Activated CD8-positive, alpha-beta memory T cell treated with anti-CD3 and anti-CD28 coated beads for 4 hours (primary cell): ENCODE measurements at places on chromosomes 16 and 17.

DNA sequence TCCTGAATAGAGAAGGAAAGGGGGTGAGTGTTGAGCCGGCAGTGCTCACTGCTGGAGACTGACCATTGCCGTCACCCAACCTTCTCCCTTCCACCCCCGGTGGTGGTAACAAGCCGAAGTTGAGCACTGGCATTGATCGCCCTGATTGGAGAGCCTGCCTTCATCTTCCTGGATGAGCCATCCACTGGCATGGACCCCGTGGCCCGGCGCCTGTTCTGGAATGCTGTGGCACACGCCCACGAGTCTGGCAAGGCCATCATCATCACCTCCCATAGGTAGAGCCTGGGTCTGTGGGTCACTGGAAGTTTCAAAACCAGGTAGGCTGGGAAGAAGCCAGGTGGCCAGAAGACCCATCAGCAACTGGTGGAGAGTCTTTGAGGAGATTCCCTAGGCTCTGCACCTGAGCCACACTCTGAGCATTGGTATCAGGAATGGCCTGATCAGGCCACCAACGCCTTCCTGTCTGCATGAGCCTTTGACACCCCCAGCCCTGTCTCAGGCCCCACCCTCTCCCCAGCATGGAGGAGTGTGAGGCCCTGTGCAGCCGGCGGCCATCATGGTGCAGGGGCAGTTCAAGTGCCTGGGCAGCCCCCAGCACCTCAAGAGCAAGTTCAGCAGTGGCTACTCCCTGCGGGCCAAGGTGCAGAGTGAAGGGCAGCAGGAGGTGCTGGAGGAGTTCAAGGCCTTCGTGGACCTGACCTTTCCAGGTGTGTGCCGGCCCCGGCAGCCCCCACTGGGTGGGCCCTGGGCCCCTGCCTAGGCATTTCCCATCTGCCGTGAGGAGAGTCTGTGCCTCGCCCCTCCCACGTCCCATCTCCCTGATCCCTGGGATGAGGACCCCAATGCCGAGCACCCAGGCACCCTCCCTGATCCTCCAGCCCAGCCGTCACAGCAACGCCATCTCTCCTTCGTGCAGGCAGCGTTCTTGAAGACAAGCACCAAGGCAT, 4.9 kb upstream of the CCNF start:
- DNase-seq, result no peak

GRCh38 chr16:84072014-84072413, 29.4 kb upstream of the SLC38A8 start:
- no peak for DNase-seq

GRCh38 chr17:60086818-60087591, 8.3 kb upstream of the HEATR6 start:
- no peak for DNase-seq

- DNase-seq, result no peak
Observed at GRCh38 chr16:27924411-27925118, 138.9 kb downstream of the GSG1L start.

DNA sequence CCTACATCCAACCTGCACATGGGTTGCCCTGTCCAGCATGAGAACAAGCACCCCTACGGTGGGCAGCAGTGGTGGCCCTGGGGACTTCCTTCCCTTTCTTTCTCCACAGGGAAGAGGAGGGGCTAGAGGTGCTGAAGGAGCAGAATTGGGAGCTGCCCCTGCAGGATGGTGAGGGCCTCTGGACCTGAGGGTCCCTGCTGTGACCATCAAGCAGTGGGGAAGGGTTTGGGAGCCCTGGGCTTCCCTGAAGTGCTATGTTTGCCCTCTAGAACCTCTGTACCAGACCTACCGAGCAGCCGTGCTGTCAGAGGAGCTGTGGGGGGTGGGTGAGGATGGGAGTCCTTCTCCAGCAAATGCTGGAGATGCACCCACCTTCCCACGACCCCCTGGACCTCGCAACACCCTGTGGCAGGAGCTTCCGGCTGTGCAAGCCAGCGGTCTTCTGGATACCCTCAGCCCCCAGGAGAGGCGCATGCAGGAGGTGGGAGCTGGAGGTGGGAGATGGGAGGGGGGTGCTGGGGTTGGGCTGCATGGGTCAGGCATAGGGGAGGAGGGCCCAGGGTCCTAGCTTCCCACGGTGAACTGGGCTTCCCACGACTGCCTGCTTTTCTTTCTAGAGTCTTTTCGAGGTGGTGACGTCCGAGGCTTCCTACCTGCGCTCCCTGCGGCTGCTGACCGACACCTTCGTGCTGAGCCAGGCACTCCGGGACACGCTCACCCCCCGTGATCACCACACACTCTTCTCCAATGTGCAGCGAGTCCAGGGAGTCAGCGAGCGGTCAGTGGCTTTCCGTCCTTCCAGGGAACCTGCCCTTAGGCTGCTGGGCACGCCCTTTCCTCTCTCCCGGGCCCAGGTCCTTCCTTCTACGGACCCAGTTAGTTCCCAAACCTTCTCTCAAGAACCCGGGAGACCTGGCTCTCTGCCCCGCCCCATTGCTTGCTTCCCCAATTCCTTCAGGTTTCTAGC, 5.0 kb downstream of the ARHGEF15 start:
- no peak for DNase-seq

GRCh38 chr17:61495161-61495857, 43.1 kb downstream of the TBX4 start:
- no peak for DNase-seq

DNA sequence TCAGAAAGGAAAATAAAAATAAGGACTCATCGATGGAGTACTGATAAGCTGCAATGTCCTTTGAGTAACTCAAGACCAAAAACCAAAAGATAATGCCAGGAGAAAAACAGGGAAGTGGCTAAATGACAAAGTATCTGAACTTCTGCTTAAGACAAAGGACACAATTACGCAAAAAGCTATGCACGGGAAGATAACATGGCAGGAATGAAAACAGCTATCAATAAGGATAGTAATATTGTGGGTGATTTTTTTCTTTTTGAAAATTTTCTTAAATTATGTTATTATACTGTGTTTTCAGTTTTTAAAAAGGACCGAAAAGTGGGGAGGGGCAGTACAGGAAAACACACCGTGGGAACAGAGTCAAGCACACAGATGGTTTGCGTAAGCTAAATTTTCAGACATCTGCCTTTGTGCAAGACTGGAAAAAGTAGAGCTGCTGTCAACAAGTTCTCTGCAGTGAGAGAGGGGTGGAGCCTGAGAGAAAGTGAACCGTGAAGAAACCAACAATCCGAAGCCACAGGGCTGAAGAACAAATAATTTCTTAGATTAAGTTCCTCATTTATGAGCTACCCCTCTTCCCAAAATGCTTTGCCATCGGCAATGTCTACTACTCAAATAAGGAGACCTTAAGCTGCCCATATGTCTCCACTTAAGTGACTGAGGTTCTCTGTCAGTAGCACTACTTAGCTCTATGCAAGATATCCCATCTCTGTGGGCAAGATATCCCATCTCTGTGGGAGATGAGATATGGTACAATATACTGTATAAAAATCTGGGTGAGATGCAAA, 99.9 kb upstream of the CORO6 start:
- no peak for DNase-seq

DNA sequence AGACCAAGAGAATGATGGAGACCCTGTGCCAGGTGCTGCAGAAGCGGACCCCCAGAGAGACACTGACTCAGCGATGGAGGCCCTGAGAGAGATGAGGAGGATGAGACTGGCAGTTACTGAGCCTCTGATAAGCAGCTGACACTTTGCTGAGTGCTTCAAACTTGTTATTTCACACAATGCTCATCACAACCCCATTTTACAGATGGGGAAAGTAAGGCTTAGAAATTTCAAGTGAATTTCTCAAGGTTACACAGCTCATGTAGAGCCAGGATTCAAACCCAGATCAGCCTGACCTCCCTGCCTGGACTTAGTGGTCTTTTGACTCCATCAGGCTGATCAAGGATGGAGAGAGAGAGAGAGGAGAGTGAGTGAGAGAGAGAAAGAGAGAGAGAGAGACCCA, 27.2 kb downstream of the MRM1 start:
- no peak for DNase-seq

DNA sequence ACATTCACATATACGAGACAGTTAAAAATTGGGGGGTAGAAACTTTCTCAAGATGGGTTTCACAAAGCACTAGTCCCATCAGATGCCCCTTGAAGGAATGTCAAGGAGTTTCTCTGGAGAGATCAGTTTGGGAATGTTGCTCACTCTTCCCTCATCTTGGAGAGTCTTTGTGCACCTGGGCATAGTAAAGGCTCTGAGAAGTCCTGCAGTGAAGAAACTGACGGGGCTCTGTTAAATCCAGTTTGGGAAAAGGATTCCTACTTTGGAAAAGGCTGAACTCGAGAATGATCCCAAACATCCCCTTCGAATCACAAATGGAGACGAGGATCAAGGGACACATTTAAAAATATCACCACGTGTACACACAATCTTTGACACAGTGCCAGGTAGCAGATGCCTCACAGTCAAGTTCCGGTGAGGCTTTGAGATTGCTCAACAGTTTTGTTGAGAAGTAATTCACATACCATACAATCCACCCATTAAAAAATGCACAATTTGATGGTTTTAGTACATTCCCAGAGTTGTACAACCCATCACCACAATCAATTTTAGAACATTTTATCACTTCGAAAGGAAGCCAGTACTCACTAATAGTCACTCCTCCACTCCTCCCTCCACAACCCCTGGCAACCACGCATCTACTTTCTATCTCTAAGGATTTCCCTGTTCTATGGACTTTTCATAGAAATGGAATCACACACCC, 203.4 kb upstream of the FOXF1 start:
- DNase-seq, result no peak

GRCh38 chr16:31466381-31466841, 5.5 kb upstream of the TGFB1I1 start:
- DNase-seq, result no peak

DNA sequence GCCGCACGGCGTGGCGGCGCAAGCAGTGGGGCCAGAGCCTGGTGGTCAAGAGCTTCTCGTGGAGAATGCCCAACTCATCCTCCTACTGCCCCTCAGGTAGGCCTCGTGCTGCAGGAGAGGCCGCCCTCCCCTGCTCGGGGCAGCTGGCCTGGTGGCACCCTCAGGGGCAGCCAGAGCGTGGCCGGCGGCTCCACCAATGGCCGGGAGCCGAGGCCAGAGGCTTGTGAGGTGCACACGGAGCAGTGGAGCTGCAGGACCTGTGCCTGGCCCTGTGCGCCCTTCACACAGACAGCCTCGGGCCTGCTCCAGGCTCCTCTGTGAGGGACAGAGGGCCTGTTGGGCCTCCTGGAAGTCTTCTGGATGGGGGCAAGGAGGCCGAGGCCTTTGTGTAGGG, 85.5 kb downstream of the NPIPB11 start:
- no peak for DNase-seq

DNA sequence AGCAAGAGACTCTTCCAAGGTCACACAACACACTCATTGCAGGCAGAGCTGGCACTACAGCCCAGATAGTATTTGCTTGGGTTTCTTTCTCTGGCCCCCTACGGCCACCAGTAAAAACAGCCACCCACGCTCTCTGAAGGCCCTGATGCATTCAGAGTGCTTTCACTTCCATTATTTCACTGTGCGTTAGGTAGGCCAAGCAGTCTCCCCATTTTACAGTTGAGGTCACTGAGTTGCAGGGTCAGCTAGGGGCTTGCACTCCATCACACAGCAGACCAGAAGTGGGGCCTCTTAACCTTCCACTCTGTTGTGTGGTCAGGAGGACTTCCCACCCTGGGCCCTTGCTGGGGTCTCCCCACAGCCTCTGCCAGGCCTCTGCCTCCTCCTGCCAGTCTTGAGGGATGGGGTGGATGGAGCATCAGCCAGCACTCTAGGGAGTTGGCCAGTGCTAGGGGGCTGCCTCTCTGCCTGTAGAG, 2.5 kb downstream of the TBX21 start:
- no peak for DNase-seq

GRCh38 chr17:74080656-74081582, 122.6 kb upstream of the RPL38 start:
- no peak for DNase-seq

DNA sequence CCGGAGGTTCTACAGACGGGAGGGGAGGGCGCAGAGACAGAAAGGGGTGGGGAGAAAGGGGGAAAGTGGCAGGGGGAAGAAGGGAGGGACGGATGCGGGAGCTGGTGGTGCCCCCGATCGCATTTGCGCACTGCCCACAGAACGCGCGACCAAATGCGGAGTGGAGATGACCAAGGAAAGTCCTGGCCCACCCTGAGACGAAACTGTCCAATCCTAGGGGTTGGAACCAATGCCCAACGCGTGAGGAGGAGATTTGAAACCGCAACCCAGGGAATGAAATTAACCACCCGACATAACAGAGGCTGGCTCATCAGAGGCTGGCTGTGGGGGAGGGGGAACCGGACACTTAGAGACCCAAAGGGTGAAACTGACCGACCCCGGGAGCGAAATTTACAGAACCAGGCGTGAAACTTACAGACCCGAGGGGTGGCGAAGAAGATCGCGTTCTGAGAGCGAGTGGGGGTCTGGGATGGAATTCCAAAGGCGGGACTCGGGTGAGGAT, 1.4 kb downstream of the HES7 start:
- no peak for DNase-seq

DNA sequence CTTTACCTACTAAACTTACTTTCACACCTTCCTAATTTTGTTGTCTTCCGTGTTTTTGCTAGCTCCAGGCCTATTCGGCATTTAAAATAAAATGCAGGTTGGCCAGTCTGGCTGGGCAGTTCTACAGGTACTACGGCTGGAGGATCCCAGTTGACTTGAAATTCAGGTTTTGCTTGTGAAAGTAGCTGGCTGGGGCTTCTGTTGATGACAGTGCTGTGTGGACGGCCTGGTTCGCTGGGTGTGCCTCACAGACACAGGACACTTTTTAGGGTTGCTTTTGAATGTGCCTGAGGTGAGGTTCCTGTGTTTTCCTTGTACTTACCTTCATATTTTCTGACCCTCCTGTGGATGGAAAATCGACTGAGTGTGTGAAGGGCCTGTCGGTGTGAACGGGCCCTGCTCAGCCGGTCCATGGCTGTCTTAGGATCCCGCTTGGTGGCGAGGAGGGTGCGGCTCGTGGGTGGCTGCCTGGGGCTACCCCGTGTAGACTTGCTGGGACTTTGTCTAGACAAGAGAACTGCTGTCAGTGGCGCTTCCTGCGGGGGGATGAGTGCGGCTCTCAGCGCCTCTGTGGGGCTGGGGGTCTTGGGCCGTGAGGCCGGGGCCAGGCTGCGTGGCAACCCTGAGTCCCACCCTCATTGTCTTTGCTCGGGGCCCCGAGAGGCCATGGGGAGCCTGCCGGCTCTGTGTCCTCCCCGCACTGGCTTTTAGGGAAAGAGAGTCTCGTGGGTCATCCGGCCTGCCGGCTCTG, 18.7 kb upstream of the ZNF750 start:
- no peak for DNase-seq

- DNase-seq, result no peak
Observed at GRCh38 chr16:60304066-60304465, 1570.0 kb upstream of the GOT2 start.
